K562 (cell line): ENCODE measurements at places on chromosomes 6 and 20. TPM values are rescaled to one million over a fixed set of nuclear protein-coding genes. Genes with fewer than 3 reads are reported as not detected.

EYS gene
- total RNA-seq, result 0.13 TPM in 2 replicates

MANEA gene
- total RNA-seq, result 11.4 and 12.8 TPM in 2 replicates

CLDN20 gene
- not detected in 2 replicates for total RNA-seq

SYNGAP1 gene
- 15.2 and 22.8 TPM in 2 replicates for total RNA-seq

LCA5 gene
- total RNA-seq, result 2.2 TPM in 2 replicates

CASS4 gene
- total RNA-seq, result 27.8 and 36.8 TPM in 2 replicates

TBX18 gene
- total RNA-seq, result 28.0 and 32.9 TPM in 2 replicates

SLC22A16 gene
- not detected in 2 replicates for total RNA-seq

KIF3B gene
- 9.1 and 9.8 TPM in 2 replicates for total RNA-seq

GRCh38 chr6:106051226-106051625 lies 34.9 kb upstream of the PRDM1 start:
- DNase-seq, result no peak

- DNase-seq, result no peak
These were observed 253.1 kb downstream of the FNDC1 start for GRCh38 chr6:159422041-159422984.

GRCh38 chr20:22004946-22005345 lies 299.5 kb downstream of the PAX1 start:
- no peak for DNase-seq

DNA sequence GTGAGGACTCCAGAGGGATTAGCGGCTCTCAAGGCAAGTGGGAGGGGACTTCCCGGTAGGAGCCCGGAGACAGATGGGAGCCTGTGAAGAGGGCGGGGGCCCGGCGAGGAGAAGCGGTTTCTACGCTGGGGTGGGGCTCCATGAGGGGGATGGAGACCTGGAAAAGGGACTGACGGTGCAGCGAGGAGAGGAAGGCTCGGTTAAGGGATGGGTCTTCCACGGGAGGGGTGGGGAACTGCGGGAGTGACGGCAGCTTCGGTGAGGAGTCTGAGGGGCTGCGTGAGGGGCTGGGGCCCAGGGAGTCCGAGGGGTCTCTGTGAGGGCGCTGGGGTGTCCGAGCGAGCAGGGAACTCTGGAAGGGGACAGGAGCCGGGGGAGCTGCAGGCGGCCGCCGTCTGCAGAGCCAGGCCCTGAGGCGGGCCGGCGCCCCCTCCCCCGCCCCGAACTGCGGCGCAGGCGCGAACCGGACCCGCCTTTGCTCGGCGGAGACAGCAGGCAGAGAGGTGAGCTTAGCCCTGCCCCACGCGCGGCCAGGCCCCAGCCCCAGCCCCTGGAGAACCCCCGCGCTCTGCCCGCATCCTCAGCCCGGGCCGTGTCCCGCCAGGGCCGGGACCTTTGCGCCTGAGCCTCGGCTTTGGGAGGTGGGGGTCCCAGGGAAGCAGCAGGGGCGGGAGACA lies at the start of gene NRSN2:
Gene NRSN2, plus strand, starts transcription at position 472 of the 677 bp plus-strand sequence. CDS start 2,533 bp downstream, outside the sequence.
- DNase-seq, result peak; percentile 76

DNA sequence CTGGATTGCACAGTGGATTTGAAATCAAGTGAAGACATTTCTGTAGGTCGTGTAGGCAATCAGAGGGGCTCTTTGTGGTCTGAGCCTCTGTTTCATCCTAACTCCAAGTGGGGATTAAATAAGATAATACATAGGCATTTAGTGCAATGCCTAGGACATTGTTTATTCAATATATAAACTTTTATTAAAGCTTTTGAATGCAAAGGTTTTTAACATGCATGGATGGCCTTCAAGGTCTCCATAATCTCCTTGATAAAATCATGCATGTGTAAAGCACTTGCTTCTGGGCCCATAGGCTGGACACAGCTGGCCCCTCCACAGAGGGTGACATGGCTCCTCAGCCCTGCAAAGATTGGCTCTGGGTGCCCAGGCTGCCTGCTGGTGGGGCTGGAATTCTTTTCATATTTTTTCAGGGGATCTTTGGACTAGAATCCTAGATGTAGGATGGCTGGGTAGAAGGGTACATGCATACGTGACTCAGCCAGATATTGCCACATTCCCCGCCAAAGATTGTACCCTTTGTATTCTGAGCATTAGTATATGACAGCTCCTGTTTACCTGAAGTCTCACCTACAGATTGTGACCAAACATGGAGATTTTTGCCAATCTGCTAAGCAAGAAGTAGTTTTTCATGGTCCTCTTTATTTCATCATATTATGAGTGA lies 19.0 kb upstream of the AVP start:
- no peak for DNase-seq

DNA sequence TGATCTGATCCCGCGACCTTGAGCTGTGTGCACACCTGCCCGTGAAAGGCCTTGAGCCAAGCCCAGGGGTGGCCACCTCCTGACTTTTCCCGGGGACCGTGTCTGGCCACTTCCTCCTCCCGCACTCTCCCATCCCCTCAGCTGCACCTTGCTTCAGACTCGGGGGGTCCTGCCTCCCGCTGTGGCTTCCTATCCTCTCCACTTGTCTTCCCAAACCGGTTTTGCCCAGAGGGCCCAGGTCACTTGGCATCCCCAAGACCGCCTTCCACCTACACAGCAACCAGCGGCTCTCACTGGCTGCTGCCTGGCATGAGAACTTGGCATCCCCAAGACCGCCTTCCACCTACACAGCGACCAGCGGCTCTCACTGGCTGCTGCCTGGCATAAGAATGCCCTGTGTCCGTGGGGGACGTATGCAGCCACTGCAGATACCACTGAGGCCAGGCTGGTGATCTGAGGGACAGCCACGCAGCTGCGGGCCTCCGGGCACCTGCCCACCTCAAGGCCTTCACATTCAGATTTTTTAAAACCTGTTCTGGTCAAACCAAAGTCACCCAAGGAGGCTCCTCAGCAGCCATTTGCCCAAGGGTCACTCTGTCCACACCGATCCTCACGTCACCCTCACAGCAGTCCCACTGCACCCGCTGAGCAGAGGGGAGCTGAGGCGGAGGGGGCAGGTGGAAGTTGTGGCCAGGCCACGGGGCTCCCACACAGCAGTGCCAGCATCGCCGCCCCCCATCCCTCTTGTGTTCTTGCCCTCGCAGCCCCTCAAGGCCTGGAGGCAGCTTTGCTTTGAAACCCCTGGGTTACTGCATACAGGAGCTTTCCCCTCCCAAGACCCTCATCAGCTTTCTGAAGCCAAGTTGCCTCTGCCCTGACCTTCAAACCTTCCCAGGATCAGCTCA lies 245.5 kb downstream of the TAF4 start:
- no peak for DNase-seq

- no peak for DNase-seq
These were observed 192.2 kb upstream of the SYNDIG1 start for GRCh38 chr20:24277196-24277595.

GRCh38 chr6:44653091-44653490 lies 265.6 kb downstream of the CDC5L start:
- no peak for DNase-seq

GRCh38 chr6:124294574-124295200 lies 491.0 kb downstream of the NKAIN2 start:
- no peak for DNase-seq

GRCh38 chr6:169162752-169163407 lies 90.8 kb downstream of the THBS2 start:
- DNase-seq, result peak; percentile 8

DNA sequence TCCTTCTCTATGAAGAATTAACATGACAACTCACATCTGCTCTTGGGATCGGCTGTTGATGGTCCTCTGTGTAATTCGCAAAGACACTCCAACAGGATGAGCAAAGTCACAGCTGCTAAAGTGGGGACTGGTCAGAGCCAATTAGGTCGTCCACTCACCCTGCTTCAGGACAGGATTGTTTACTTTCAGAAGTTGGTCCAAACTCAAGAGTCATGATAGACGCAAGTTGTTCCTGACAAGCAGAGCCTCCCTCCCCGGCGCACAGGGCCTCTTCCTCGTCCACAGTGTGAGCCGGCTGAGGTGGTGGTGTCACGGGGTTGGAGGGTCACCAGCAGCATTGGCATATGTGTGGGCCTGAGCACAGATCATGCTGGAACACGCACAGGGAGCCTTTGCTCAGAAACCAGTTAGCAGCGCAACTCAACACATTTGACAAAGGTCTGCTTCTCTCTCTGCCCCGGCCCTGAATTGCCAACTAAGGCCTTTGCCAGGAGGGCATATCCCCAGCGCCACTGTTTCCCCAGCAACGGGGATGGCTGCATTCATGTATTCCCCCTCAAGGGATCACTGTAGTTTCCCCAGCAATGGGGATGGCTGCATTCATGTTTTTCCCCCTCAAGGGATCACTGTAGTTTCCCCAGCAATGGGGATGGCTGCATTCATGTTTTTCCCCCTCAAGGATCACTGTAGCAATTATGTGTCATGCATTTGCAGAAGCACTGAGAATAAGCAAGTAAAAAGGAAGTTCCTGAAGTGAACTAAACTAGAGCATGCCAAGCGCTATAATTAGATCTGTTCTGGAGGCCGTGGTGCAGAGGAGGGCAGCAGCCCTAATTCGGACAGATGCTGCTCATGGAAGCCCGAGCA lies 111.7 kb downstream of the THBS2 start:
- no peak for DNase-seq

GRCh38 chr6:47595785-47596184 lies 102.6 kb upstream of the ADGRF4 start:
- no peak for DNase-seq

DNA sequence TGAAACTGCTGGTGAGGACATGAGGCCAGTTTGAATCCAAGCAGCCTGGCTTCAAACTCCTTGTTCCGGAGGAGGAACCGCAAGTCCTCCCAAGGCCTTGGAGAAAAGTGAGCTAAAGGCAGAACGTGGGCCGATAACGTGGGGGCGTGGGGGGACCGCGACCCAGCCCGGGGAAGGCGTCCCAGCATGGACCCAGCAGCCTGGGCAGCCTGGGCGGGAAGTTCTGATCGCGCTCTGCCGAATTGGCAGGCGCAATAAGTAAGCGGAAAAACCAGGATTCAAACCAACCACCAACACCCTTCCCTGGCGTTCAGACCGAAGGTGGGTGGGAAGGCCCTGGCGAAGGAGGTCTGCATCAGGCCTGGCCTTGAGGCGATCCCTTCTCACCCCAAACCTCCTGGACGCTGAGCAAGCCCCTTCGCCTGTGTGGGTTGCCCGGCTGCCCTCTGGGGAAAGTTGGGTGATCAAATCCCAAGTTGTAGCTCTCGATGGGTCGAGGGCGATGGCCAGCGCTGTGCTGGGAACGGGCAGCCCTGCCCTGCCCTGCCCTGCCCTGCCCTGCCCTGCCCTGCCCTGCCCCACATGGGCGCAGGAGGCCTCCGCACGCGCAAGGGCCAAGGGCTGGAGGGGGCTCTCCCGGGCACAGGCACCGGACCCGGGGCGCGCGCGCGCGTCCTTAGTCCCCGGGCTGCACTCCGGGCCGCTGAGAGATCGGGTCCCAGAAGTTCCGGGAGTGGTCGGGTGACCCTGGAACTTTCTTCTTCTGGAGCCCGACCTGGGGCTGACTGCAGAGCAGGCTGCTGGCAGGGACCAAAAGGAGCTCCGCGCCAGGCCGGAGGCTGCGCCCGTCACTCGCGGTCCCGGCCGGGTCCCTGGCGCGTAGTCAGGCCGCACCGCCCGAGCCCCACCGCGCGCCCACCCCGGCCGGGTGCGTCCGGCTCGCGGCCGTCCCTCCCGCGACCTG lies 637 bp upstream of the SLC22A3 start:
- DNase-seq, result no peak

- no peak for DNase-seq
These were observed 240.3 kb upstream of the TAB2 start for GRCh38 chr6:149077208-149077607.

GRCh38 chr6:107600936-107601335 lies 111.0 kb downstream of the SOBP start:
- no peak for DNase-seq

- no peak for DNase-seq
These were observed 227.0 kb upstream of the PMEPA1 start for GRCh38 chr20:57936636-57937385.

DNA sequence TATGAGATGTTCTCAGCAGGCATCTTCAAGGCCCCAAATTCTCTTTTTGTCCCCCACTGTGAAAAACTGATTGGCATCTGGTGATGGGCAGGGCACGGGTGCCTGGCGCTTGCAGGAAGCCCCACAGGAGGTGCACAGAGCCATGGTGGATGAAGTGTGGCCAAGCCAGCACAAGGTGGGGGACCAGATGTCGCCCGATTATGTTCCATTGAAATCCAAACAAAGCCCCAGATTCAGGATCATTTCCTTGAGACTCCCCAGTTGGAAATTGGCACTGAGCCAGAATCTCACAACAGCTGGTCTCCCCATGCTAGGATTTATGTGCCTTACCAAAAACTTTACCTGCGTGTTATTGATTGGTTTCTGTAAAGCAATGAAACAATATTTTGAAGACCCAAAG lies 186.1 kb downstream of the ADAT2 start:
- peak; percentile 22 for DNase-seq

- no peak for DNase-seq
These were observed 75.2 kb upstream of the ARHGAP18 start for GRCh38 chr6:129785047-129785755.

DNA sequence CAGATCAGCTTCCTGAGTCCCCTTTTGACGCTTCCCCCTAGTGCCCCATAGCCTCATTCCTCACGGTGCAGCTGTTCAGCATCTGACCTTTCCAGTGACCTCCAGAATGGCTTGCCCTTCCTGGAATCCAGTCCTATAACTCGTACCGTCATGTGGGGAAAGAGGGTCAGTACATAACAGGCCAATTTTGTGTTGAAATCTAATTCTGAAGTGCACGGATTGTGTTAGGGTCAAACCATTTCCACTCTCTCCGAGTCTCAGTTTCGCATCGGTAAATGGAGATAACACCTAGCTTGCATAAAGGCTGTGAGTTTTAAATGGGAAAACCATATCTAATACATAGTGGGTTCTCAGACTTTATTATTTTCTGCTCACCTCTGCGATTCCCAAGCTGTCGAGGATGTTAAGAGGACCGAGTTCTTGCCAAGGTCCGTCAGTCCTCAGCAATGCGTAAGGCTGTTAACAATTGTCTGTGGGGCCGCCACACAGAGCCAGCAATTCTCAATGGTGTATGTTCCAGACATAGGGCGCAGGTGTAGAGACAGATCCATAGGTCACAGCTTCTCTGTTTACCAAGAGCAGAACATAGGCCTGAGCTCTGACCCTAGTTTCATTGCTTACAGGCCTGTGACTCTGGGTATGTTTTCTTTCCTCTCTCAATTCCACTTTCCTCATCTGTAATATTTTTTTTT lies 45.5 kb upstream of the CCR6 start:
- no peak for DNase-seq

GRCh38 chr20:45183084-45183483 lies 8.4 kb downstream of the PI3 start:
- DNase-seq, result no peak

DNA sequence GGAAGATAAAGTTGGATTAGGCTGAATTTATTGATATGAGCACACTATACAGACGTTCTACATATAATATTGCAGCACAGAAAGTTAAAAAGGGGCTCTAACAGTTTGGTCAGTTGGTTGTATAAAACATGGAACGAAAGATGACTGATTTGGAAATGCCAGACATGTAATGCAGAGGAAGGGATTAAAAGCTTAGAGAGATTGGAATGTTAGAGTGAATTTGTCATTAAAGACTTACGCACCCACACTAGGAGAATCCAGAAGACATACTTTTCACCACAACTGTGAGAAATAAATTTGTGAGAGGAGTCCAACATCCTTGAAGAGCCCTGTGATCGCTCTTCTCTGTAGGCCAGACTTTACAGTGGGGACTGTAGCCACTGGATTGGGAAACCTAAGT lies 134.7 kb downstream of the GPR63 start:
- no peak for DNase-seq

- no peak for DNase-seq
These were observed 101.8 kb downstream of the CEP57L1 start for GRCh38 chr6:109197061-109197460.
